Upper lobe of right lung (tissue), 1 donor: ENCODE measurements at places on chromosomes 11 and 22. TPM values are rescaled to one million over a fixed set of nuclear protein-coding genes. Genes with fewer than 3 reads are reported as not detected.

- DNase-seq, result no peak
Observed at GRCh38 chr11:61679296-61679695, 895 bp upstream of the DAGLA start.

RFPL3 gene
- not detected for total RNA-seq

SBF2 gene
- total RNA-seq, result 38.5 TPM

DNA sequence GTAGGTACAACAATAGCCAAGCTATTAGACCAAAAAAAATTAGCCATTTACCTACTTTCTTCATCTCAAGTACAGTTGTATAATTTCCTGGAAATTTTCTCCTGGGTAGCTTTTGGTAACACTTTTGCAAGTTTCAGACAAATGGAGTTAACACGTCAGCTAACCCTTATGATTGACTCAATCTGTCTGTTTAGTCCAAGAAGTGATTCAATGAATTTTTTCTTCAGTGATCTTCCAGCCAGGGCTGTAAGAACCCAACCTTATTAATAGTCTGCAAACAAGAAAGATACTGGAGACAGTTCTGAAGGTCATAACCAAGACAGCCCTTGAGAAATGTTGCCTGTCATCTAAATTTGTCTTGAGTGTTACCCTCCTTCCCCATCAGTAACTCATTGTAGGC lies 30.1 kb upstream of the FIBIN start:
- DNase-seq, result no peak

DNA sequence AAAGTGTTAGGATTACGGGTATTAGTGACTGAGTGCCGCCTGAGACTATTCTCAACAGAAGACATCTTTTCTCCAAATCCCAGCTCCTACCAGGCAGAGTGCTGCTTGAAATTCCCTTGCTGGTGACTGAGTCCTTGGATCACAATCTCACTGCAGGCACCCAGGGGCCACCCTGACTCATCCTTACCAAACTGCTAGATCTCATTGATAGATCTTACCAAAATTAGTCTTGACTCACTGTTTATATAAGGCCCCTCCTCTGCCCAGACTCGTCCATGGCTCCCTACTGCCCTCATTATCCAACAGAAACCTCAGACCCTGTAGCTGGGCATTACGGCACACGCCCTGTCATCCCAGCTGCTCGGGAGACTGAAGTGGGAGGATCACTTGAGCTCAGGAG lies 14.7 kb downstream of the TBC1D10A start:
- no peak for DNase-seq

DNA sequence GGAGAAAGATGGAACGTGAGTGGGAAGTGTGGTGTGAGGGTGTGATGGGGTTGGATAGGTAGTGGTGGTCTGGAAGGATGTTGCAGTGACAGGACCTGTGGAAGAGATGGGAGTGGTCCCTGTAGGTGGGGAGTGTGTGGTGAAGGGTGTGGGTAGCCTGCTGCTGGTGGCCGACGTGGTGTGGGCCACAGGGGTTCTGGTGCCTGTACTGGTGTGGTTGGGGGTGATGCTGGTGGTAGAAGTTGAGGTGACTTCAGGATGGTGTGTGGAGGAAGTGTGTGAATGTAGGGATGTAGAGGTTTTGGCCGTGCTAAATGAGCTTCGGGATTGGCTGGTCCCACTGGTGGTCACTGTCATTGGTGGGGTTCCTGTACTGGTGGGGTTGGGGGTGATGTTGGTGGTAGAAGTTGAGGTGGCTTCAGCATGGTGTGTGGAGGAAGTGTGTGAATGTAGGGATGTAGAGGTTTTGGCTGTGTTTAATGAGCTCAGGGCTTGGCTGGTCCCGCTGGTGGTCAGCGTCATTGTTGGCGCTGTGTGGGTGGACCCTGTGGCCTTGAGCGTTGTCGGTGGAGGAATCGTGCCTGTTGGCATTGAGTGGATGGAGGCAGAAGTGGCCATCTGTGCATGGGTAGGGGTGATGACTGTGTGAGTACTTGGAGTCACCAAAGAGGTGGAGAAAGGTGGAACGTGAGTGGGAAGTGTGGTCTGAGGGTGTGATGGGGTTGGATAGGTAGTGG lies 19.1 kb downstream of the MUC6 start:
- no peak for DNase-seq

GRCh38 chr11:129950101-129951091 lies 52.2 kb downstream of the PRDM10 start:
- DNase-seq, result no peak

TSGA10IP gene
- total RNA-seq, result not detected
